ENCODE measurements at places on chromosomes 11 and 22.

- no peak for DNase-seq
Measured at GRCh38 chr11:34359548-34359891, 1.7 kb upstream of the ABTB2 start.

DNA sequence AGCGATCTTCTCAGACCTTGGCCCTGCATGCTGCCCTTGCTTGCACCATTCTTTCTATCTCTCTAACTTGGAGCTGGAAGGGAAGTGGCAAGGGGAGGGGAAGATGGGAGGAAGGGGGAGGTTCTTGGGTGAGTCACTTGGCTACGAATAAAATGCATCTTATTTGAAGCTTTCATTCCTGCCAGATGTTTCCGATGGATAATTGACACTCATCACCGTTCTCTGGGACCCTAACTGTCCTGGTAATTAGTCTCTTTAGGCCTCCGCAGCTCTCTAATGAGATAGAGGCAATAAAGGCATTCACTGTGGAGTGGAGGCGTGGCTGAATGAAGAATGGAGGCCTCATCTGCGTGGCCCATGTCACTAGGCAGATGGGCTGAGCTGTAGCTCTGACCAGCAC is 960.1 kb downstream of the NTM start:
- DNase-seq: no peak

GRCh38 chr11:96390488-96390792 is 627 bp downstream of the JRKL start:
- no peak for DNase-seq

DNA sequence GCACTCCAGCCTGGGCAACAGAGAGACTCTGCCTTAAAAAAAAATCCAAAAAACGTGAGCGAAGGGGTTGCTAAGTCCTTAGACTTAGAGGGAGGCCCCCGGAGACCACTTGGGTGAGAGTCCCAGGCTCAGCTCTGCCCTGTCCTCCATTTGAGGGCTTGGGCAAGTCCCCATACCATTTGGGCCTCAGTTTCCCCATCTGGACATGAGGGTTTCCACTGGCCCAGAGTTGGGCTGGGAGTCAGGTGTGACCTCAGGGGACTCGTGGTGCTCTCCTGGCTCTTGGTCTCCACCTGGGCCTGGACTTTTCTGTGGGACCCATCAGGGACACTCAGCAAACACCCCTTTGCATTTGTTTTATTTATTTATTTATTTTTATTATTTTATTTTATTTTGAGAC is 35.2 kb upstream of the CSNK1E start:
- no peak for DNase-seq

DNA sequence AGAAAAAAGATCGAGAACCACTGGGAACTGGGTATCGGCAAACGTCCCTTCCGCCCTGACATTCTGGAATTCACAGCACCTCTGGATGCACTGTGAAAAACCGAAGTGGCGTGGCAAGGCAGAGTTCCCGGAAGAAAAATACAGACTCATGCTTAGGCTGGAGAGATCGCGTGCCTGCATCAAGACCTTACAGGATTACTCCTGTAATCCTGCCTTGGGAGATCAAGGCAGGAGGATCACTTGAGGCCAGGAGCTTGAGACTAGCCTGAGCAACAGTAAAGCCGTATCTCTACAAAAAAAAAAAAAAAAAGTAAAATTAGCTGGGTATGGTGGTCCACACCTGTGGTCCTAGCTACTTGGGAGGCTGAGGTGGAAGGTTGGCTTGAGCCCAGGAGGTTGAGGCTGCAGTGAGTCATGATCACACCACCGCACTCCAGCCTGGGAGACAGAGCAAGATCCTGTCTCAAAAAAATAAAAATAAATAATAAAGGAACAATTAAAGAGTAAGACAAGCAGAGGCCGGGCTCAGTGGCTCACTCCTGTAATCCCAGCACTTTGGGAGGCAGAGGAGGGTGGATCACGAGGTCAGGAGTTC is 19.9 kb upstream of the TEF start:
- no peak for DNase-seq

GRCh38 chr22:25039754-25040153 is 87.2 kb downstream of the KIAA1671 start:
- no peak for DNase-seq

GRCh38 chr22:24043958-24044357 is 32.9 kb downstream of the CABIN1 start:
- DNase-seq: peak; percentile 81

DNA sequence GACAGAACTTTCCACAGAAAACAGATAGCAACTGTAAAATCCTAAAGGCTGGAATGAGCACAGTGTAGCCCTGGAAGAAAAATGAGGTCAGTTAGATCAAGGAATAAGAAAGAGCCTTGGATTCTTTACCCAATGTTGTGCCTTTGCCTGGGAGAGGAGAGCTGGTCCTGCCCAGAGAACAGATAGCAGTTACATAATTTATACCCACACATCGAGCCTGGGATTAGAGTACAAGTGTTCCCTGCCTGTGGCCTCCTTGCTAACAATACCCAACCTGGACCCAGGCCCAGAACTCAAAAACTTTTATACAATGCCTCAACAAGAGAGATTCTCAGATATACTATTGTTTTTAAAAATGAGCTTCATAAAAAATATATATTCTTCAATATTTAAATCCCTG is 1998.4 kb downstream of the LRRC4C start:
- DNase-seq: no peak

- DNase-seq: no peak
Measured at GRCh38 chr11:34826384-34826726, 89.8 kb downstream of the APIP start.

DNA sequence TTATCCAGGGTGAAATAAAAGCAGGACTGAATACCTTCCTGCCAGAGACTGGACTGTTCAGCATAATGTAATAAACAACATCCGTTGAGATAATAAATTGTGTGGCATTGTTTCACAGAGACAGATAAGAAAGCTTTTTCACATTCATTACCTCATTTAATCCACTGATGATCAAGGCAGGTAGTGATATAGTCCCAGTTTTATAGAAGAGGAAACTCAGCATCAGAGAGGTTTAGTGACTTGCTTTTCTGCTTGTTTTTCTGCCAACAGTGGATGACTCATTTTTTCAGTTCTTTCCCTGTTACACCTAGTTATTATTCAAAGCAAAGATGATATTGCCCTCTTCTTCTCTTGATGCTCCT is 4.0 kb downstream of the MYO18B start:
- DNase-seq: no peak

DNA sequence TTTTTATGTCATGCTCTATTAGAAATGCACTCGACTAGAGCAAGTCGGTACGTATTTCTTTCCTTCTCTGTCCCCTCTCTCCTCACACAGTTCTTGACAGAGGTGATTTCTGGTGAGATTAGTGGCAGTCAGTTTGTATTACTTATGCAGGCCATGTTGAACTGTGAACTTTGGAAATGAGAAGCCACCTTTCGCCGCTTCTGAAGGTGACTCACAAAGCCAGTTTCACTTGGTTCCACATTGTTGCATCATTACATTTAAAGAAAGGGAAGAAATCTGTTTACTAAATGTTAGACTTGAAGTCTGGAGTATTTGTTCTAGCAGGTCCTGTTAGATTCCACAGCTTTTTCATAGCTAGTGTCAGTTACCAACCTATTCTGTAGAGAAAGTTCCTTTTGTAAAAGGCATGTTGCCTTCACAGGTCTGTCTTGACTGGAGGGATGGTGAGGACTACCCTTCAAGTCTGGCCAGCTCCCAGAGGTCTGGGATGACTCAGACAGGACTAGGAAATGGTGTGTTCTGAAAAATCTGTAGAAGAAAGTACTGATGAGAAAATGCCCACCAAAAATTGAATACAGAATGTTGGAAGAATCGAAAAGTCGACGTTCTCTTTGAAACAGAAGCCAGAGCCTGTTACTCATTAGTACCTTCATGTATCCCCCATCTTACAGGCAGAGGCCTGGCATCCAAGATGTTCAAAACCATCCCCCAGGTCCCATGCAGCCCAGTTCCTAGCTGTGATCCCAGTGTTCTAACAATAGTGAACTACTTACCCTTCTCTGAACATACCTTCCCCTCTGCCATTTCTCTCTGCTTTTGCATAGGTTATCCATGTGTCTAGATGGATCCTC is 181.4 kb downstream of the DBX1 start:
- DNase-seq: peak; percentile 59

GRCh38 chr22:17501679-17502285 is 61.5 kb upstream of the SLC25A18 start:
- DNase-seq: peak; percentile 66

- no peak for DNase-seq
Measured at GRCh38 chr22:36925388-36926290, 12.2 kb downstream of the CSF2RB start.

DNA sequence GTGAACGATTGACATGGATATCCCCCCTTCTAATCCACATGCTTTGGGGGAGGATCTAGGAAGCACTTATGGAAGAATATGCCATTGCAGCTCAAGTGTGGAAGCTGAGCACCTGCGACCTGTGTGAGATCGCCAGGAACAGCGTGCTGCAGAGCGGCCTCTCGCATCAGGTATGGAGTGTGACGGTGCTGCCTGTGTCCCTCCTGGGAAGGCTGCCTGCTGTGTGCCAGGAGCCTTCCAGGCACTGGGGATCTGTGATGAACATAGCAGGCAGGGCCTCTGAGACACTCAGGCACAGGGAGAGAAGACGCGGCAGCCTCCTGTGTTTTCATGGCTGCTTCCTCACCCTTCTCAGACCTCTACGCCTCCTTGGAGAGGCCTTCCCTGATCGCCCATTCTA is 36.5 kb downstream of the RNF141 start:
- no peak for DNase-seq

DNA sequence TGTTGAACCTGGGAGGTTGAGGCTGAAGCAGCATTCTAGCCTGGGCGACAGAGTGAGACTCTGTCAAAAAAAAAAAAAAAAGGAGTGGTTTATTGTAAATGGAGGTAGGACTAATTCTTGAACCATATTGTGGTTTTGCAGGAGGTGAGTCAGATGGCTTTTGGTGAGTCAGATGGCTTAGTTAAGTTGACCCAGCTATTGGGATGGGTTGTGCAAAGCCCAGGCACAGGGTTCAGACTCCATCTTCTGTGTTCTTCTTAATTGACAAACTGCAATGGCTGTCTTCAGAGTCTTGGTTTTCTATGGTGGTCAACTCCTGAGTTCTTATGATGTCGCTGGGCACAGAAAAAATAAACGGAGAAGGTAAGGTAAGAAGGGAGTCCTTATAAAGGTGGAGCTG is 182.7 kb downstream of the ADAMTS15 start:
- peak; percentile 87 for DNase-seq

DNA sequence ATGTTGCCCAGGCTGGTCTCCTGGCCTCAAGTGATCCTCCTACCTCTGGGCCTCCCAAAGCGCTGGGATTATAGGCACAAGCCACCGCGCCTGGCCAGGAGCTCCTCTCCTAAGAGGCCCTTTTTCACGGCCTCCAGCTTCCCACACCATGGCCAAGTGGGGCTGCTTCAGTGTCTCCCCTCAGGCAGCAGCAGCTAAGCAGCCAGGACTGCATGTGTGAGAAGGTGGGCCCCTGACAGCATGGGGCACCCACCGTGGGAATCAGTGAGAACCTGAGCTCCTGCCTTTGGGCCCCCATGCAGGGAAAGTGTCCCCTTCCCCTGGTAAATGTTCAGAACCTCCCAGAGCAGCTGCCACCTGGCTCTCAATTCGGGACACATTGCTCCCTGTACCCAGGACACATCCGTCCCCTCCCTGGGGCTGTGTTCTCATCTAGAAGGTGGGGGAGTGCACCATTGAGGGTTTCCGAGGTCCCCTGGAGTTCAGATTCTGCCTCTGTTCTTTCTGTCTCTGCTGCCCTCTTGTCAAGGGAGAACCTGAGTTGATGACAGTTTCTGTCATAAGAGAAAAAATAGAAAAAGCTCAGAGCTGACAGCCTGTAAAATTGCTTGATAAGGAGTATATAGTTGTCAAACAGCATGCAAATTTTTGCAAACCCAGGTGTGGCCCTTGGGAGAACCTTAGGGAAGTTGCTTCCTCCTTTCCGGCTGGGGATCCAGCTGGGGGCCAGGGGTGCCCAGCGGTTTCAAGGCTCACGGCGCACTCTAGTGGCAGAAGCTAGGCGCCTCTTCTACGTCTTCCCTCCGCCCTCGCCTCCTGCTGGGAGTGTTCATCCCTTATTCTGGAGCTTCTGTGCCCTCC is 29.7 kb downstream of the FAM83F start:
- peak; percentile 64 for DNase-seq

Measured in MV-4-11 (cell line).